Left renal cortex interstitium (tissue), 4 donors: ENCODE measurements at places on chromosomes 3 and 15.

GRCh38 chr3:78798266-78798832, 969.4 kb downstream of the ROBO1 start:
- DNase-seq = no peak

DNA sequence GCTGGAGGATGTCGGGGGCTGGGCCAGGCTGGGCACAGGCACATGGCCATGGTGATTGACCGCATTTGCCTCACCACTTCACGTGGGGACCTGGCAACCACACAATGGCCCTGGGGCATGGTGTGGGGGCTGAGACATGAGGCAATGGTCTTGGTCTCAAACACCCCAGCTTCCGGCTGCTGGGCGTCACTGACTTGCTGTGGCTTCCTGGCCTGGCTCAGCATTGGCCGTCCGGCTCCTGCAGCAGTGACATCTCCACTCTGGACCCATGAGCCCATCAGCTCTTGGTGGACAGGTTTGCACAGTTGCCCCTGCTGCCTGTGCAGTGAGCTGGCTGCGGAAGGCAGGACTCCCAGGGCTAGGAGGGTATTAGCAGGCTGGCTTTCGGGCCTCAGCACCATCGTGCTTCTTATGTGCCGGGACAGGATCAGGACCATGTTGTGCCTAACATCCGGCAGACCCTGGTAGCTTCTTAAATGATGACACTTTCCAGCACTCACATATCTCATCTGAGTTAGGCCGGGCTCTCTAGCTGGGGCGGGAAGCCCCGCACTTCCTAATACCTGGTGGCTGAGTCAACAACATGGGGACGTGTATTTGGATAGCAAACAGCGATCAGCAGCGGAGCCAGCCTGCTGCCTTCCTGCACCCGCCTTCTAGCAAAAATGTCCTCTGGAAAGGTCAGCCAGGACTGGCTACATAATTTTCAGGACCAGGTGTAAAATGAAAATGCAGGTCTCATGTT, 34.1 kb downstream of the ZNF710 start:
- DNase-seq = no peak

- no peak for DNase-seq
These were observed 502.1 kb downstream of the CNTN6 start for GRCh38 chr3:1594940-1595339.

GRCh38 chr15:76753131-76753530, 152.0 kb downstream of the SCAPER start:
- DNase-seq = no peak

DNA sequence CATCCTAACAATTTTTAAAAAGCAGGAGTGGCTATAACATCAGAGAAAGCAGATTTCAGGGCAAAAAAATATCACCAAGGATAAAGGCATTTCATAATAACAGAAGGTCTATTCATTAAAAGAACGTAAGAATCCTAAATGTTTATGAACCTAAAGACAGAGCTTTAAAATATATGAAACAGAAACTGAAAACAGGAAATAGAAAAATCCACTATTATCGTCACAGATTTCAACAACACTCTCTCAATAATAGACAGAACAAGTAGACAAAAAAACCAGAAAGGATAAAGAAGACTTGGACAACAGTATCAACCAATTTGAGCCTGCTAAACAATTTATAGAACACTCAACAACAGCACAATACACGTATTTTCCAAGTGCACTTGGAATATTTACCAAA, 71.4 kb downstream of the FBXL22 start:
- no peak for DNase-seq

DNA sequence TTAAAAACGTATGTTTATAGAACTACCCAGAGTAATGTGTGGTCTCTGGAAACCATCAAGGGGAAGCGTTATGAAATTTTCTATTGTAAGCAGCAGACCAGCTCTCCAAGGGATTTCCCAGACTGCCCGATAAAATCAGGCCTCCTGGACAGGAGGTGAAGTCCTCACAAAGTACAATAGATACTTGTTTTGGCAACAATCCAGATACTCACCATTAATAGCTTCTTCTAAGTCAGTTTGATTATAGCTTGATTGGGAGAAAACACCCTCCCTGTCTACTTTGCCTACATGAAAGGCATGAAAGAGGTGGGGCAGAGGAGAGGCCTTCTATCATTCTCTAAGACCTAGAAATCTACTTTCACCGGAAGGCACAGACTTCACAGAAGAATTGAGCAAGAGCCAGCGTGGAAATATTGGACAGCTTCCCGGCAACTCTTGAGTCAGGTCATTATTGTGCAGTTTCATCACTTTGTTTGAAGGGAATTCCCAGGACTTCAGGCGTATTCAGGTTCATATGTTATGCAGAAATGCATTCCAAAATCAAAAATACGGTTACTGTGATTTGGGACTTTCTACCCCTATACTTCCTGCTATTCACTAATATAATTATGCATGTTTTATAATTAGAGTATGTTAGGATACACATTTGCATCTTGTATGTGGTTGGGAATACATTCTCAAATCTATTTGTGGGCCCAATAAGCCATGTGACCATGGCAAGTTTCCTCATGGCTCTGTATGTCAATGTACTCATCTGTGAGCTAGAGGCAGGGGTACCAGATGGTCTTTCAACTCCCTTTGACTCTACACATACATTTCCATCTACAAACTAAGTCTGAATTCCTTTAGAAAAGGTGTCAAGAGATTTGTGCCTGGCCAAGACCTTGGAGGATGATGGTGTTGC, 103.5 kb downstream of the CD47 start:
- no peak for DNase-seq

- no peak for DNase-seq
These were observed 18.0 kb downstream of the CCR8 start for GRCh38 chr3:39347586-39347876.

DNA sequence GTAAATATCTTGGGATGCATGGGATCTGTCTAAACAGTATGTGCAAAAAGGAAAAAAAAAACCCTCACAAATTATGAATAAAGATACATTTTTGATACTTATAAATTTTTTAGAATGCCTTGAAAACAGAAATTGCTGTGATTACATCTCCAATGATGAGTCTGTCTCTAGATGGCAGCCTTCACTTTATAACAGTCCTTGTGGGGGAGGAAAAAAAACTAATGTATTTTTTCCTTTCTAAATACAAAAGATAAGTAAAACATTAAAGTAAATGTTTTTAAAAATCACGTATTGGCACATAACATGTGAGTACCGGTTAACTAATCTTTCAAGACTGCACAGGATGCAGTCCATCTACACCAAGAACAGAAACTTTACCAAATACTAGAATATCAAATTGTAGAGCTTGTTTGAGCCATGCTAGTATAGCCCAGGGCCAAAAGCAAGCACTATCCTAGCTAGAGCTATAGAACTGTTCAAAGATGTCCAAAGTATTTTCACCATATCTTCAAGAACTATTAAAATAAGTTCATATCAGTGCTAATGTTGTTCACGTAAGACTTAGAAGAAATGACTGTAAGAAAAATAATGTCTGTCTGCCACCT, 206.4 kb downstream of the STAG1 start:
- DNase-seq = no peak

GRCh38 chr15:74863239-74864056, 9.7 kb downstream of the SCAMP2 start:
- no peak for DNase-seq

- DNase-seq = no peak
These were observed 29.6 kb downstream of the CHAC1 start for GRCh38 chr15:40982855-40983254.

GRCh38 chr3:143234526-143234925, 115.0 kb downstream of the CHST2 start:
- no peak for DNase-seq

DNA sequence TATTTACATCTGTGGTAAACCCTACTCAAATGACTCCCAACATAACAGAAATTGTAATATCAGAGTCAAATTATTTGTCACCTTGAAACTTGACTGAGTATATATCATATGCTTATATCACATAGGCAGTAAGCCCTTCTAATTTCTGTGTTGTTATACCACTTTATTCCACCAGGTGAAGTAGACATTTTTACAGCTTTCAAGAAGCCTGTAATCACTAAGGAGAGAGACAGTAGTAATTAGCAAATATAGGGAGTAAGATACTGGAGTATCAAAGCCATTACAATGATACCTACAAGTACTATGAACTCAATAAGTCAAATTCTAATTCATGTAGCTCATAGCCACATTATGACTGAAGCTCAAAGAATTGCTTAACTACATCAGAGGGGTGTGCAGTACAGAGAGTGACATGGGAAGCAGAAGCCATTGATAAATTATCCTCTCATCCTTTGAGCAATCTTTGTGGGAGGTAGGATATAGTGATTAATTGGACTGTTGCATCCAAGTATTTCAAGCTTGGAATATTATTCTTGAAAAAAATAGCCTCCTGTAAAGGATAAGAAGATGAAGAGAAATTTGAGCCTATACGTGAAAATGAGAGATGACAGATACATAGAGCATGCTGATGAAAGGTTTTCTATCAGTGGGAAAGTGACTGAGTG, 1005.9 kb downstream of the ZPLD1 start:
- no peak for DNase-seq

DNA sequence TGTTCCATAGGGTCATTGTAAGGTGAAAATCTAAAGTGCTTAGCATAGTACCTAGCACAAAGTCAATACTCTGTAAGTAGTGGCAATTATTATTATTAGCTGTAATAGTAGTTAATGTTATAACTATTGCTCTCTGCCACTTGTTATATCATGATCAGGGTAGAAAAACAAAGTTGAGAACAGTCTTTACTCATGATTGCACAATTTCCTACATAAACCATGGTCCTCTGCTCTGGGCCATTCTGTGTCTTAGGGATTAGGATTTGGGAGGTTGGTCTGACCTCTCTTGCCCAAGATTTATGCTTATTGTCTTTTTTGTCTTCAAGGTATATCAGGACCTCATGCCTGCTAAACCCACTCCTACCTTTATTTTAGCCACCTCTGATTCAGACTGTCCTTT, 4.3 kb upstream of the LRRC58 start:
- DNase-seq = no peak

DNA sequence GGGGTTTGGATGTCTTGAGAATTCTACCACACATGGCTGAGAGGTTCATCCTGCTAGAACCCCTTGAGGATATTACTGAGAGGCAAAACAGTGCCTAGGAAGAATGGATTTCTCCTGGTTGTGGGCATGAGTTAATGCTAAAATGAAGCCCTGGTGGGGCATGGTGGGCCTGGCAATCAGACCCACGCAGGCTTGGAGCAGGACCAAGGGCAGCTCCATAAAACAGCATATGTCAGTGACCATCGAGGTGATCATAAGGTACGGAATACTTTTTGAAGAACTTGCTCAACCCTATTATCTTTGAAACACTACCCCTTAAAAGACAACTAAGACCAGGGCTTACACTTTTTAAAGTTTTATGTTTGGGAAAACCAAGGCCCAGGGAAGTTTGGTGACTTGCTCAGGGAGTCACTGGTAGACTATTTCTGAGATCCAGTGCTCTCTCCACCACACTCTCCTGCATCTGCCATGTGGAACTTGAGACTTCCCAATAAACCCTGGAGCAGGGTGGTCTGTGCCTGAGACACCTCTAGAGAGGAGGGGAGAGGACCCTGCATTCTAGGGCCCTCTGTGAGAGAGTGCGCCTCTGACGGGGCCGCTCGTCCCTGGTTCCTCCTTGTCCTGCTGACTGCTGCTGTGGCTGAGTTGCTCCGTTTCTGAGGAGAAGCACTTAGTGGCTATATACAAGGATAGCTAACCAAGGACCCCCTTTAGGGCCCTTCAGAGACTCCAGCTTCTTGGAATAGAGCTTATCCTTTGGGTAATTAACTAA, 28.0 kb upstream of the TIMP4 start:
- no peak for DNase-seq

- no peak for DNase-seq
These were observed 14.0 kb upstream of the TMEM212 start for GRCh38 chr3:171828902-171829770.

DNA sequence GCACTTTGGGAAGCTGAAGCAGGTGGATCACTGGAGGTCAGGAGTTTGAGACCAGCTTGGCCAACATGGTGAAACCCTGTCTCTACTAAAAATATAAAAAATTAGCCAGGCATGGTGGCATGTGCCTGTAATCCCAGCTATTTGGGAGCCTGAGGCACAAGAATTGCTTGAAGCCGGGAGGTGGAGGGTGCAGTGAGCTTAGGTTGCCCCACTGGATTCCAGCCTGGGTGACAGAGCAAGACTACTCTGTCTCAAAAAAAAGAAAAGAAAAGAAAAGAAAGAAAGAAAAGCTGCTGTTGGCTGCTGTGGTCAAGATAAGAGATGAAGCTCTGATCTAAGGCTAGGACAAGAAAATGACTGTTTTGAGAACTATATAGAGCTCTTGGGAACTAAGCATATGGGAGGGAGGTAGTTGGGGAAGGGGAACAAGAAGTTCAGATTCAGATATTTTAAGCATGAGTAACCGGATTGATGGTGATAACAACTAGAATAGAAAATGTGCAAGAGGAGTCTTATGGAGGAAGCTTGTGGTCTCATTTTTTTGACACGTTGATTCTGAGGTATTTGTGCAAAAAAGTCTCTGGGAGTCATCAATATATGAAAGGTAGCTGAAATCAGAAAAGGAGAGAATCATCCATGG, 25.7 kb downstream of the DNAH12 start:
- no peak for DNase-seq

GRCh38 chr3:58664611-58665010, 2.0 kb downstream of the FAM3D start:
- DNase-seq = no peak

GRCh38 chr3:183892610-183893214, 8.0 kb upstream of the PARL start:
- DNase-seq = no peak

GRCh38 chr3:9787714-9788113, 4.6 kb downstream of the TADA3 start:
- no peak for DNase-seq

DNA sequence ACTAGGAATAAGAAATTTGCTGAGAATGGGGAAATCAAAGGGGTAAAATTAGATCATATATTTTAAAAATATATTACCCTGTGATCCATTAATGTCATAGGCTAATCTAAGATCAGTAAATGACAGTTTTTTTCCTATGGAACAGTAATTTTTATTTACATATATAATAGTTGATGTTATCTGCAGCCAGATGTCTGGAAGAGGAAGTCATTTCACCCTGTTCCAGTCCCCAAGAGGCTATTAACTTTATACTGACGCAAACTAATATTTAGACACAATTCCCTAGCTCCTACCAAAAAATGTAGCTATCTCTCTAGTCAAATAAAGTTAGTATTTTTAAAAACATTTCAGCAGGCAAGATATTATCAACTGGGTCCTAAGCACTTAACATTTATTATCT, 558.0 kb downstream of the MECOM start:
- no peak for DNase-seq

DNA sequence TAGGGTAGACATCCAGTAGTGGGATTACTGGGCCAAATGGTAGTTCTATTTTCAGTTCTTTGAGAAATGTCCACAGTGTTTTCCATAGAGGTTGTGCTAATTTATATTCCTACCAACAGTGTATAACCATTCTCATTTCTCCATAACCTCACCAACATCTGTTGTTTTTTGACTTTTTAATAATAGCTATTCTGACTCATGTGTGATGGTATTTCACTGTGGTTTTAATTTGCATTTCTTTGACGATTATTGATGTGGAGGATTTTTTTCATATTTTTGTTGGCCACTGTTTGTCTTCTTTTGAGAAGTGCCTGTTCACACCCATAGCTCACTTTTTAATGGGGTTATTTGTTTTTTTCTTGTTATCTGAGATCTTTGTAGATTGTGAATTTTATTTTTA, 125.2 kb downstream of the CFAP20DC start:
- no peak for DNase-seq
